Dermis microvascular lymphatic vessel endothelial cell (primary cell): ENCODE measurements at places on chromosomes 1 and 21. TPM values are rescaled to one million over a fixed set of nuclear protein-coding genes. Genes with fewer than 3 reads are reported as not detected.

Gene FCRL4
- not detected in 2 replicates for total RNA-seq

DNA sequence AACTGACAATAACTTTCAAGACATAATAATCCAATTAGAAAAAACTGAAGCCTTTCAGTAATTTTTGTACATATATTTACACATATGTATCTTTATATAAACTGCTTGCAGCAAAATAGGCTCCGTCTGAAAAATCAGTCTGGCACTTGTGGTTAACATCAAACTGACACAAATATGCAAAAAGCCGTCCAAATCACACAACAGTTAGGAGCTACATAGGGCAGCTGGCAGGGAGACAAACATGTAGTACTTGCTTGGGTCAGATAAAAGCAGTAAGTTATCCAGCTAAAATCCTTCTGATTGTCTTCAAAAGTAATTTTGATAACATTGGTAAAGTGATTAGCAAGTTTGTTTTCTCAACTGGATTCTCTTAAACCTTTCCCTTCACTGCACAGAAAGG lies 14.7 kb upstream of the GUCA2A start:
- no peak for DNase-seq

DNA sequence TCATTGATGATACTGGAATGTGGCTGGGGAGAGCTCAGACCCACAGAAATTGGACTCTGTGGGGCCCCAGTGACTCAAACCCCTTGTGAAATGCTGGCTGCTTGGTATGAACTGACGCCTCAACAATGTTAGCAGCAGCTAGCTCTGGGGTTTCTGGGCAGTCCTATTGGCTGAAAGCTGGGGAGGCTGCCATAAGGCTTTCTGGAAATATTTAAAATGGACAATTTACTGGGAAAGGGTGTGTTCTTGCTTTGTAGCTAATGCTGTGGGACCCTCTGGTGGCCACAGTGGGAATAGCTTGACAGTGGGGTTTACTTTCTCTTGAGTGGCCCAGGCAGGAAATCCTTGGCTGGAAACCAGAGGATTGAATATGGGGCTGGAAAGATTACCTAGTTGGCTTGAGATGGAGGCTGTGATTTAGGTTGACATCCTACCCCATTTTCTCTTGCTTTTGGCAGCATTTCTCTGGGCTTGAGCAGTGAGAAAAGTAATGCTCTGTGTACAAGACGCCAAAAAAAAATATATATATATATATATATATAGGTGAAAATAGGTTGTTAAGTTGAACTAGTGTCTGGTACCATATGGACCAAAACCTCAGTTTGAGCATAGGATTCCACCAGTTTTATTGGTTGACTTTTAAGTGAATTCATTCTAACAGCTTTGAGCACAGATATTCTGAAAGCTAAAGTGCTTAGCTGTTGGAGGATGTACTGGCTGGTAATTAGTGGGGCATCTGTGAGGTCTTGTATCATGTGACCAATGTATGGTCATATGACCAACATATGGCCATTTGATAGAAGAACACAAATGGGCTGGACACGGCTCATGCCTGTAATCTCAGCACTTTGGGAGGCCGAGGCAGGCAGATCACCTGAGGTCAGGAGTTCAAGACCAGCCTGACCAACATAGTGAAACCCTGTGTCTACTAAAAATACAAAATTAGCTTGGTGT lies 8.2 kb upstream of the S100A10 start:
- peak; percentile 76 for DNase-seq

- no peak for DNase-seq
These were observed 34.1 kb downstream of the CDCP2 start for GRCh38 chr1:54118704-54119103.

Gene RAB7B
- total RNA-seq: under 0.01 TPM in 1 of 2 replicates, not detected in the other

Gene CHD5
- under 0.01 TPM in 2 replicates for total RNA-seq

Gene PDC
- not detected in 2 replicates for total RNA-seq

Gene S100A9
- 0.25 and 0.90 TPM in 2 replicates for total RNA-seq

DNA sequence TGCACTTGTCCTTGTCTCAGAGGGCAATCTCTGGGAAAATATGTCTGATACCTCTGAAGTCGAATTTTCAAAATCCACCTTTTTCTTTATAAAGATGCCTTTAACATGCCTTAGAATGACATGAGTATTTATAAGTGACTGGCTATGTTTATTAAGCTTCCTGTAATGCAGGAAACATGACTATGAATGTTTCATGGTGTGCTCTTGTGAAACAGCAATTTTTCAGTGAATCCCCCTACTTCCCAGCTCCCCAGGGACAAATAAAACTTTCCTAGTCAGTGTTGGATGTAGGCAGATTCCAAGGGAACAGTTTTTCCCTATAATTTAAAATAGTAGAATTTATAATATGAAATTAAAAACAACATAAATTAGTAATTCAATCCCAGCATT lies 437.0 kb downstream of the LMO4 start:
- DNase-seq: no peak

Gene OR6N1
- total RNA-seq: not detected in 2 replicates

- DNase-seq: no peak
These were observed 16.0 kb downstream of the IRF2BP2 start for GRCh38 chr1:234593771-234594504.

DNA sequence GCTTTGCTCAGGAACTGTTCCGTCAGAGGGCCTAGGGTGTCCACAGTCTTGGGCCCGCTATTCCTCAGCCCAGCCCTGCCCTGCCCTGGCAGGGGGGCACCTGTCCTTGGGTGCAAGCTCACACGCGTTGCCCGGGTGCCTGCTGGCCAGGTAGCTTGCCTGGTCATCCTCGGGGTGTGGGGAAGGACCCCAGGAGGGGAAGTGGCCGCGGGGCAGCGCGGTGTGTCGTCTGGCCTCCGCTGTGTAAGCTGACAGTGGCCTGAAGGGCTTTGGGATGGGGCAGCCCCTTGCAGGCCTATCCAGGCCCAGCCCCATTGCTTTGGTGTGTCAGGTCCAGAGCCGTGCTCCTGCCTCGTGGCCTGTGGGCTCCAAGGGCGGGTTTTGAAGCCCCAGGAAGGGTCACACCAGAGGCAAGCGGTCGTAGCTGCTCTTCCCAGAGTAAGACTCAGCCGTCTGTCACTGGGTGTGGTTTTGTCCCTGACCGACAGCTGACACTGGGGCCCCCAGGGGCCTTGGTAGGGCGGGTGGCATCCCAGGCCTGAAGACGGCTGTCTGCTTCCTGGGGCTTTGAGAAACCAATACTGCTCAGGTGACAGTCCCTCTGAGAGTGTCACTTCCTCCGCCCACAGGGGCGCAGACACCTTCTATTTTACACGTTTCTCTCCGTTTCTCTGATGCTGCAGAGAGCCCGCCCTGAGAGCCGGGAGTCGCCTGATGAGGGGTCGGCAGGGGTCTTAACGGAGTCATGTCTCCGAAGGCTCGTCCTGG lies 72.1 kb downstream of the SKI start:
- DNase-seq: no peak

GRCh38 chr1:48875552-48876329 lies 99.0 kb upstream of the BEND5 start:
- DNase-seq: no peak

DNA sequence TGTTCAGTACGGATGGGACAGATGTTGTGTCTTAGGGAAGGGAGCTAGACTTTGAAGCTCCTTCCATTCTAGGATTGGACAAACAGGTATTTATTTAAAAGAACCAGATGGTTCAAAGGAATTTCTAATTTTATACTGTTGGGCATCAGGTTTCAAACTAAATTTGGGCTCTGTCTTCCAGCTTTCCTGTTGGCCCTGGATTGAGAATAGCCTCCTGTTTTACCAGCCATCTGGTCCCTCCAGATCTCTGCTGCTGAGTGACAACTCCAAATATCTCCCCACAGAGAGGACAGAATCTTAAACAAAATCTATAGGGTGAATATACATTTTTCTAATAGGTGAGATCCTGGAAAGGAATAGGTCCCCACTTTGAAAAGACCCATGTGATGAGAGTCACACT lies 52.5 kb upstream of the CNIH3 start:
- no peak for DNase-seq

DNA sequence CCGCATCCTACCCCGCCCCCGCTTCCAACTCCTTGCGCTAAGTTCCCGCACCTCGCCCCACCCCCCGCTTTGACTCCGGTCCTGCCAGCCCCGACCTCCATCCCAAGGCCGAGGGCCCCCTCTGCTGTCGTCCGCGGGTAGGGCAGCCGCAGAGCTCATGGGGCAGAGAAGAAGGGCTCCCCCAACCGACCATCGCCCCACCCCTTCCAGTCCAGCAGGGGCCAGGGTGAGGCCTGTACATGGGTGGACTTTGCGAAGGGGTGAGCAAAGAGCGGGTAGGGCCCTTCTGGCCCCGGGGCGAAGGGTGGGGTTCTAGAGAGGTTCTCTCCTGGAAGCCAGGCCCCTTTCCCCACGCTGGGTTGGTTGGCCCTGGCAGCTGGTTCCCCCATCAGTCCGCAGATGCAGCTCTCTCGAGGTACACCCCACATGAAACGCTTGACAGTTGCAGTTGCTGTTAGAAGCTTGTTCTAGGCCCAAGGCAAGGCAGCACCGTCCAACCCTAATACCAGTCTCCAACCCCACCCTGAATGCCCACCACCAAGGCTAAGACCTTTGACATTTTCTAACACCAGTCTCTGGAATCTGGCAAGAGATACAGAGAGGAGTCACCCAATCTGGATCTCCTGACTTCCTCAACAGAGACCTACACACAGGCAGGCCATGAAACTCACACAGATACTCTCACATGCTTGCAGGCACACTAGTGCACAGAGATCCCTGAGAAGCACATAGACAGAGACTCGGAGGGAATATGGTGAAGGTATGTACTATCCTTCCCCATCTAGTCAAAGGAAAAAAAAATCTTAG lies 25.3 kb upstream of the ADGRB2 start:
- DNase-seq: peak; percentile 66

DNA sequence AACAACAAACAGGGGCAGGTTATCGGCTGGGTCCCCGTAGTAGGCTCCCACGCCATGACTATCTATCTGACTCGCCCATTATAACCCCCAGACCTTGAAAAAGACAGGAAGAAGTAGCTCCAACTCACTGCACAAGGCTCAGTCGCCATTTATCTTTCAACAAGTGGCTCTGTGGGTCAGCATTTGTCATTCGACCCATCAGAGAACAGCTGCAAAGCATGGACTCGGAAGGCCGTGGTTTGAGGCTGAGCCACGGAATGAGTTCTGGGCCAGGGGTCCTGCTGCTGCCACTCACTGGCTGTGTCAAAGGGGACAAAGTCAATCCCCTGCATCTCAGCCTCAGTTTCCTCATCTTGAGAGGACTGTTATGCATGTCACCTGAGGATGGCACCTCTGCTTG lies 131.0 kb downstream of the DMRTA2 start:
- no peak for DNase-seq

DNA sequence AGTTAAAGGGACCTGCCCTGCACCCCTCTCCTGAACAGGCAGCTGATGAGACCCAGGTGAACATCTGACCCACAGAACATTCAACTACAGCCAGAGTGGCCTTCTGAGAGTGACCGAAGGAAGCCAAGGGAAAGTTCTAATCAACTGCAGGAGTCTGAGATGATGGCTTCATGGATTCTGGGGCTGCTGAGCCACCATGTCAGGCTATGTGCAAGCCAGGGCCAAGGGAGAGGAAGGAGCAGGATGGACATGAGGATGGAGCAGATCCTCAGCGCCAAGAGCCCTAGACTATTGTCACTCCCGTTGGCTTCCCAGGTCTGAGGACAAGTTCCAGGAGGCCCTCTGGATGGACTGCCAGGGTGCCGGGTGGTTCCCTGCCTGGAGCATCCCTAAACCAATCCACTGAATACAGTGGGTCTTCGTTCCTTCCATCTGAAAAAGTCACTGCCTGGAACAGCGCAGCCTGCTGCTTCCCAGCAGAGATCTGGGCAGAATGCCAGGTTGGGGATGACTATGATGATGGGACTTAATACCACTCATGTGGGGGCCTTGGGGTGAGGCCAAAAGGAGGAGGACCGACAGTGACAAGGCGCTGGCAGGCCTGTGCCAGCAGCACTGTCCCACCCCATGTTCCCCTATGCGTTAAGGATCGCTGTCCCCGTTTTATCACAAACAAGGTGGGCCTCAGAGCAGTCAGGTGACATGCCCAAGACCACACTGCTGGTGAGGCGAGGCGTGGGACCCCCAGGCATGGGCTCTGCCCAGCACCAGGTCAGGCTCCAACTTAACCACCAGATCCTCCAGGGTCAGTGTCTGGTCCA lies 19.8 kb downstream of the SPOCD1 start:
- no peak for DNase-seq

- DNase-seq: no peak
These were observed 21.2 kb upstream of the DIP2A start for GRCh38 chr21:46437511-46437910.

Gene AKNAD1
- total RNA-seq: under 0.01 and 0.13 TPM in 2 replicates

GRCh38 chr21:27831177-27831576 lies 864.3 kb upstream of the ADAMTS5 start:
- DNase-seq: no peak

DNA sequence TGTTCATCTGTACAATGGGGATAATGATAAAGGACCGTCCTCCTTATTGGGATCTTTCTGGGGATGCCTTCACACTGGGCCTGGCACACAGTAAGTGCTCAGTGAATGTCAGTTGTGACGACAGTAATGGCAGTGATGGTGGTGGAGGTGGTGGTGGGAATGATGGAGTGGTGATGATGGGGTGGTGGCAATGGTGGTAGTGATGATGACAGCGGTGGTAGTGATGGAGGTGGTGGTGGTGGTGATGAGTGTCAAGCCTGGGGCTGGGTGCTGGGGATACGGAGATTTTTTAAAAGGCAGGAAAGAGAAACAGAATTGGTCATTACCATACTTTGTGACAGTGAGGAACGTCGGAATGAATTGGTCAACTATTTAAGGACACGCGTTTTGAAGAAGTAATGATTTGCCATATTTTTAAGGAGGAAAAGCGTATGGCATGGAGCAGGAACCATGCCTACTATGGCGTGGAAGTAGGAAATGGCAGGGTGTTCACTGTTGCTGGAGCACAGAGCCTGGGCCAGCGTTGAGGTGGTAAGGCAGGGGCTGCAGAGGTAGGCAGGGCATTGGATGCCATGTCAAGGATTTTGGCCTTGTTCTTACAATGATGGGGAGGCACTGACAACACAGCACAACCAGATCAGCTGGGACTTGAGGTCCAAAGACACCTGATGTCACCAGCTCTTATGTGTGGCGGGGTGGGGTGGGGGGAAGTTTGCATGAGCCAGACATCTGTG lies 128.7 kb downstream of the ACTL8 start:
- no peak for DNase-seq

DNA sequence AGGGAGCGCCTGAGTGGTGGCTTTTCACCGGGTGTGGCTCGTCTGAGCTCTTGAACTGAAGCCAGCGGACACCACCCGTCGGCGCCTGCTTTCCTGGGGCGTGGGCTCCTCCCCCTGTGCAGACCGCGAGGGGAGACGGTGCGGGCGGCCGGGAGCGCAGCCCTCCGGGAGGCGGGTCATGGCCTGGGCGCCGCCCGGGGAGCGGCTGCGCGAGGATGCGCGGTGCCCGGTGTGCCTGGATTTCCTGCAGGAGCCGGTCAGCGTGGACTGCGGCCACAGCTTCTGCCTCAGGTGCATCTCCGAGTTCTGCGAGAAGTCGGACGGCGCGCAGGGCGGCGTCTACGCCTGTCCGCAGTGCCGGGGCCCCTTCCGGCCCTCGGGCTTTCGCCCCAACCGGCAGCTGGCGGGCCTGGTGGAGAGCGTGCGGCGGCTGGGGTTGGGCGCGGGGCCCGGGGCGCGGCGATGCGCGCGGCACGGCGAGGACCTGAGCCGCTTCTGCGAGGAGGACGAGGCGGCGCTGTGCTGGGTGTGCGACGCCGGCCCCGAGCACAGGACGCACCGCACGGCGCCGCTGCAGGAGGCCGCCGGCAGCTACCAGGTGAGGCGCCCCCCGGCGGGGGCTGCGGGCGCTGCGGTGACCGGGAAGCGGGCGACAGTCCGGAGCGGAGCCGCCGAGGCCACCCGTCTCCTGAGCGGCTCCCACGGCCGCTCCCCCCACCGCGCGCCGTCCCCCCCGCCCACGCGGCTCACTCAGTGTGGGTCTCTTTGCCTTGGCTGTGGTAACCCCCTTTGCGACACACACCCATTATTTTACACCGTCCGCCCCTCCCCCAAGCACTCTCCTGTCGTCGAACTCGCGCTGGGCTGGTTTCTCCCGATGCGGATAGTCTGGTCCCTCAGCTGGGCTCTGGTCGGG lies at the start of gene TRIM58:
Gene TRIM58, plus strand, starts transcription at position 119 of the 916 bp plus-strand sequence. Its CDS starts 60 bp downstream, at position 179.
- no peak for DNase-seq
